ENCODE measurements at places on chromosomes 16 and 17.

GRCh38 chr16:77700846-77701245 lies 21.5 kb upstream of the NUDT7 start:
- DNase-seq, result no peak

DNA sequence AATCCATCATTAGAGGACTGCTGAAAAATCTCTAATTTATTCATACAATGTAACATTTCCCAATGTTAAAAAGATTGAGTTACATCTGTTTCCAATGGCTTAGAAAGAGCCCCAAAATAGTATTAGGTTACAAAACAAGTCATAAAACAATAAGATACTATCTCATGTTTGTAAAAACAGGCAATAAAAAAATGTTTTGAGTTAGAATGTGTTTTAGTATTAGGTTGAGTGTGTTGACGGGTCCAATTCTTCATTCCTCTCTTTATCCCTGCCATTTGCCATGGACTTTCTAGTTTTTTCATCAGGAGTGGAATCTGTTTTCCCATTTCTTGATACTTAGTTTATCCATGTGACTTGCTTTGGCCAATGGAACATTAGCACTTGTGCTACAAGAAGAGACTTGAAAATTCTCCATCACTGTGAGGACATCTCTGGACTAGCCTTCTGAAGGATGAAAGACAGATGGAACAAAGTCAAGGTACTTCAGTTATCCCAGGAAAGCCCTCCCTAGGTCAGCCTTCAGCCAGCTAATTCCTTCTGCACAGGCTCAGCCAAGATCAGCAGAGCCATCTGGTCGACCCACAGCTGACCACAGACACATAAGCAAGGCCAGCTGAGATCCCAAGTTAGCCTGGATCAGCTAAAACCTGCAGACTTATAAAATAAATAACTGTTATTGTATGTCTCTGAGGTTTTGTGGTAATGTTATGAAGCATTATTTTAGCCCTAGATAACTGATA lies 83.3 kb downstream of the HS3ST3A1 start:
- no peak for DNase-seq

- DNase-seq, result no peak
These were observed 19.3 kb downstream of the CNP start for GRCh38 chr17:41985919-41986318.

GRCh38 chr16:24062270-24062817 lies 193.8 kb upstream of the CACNG3 start:
- DNase-seq, result no peak

- DNase-seq, result no peak
These were observed 15.7 kb upstream of the MTSS2 start for GRCh38 chr16:70701596-70701995.

DNA sequence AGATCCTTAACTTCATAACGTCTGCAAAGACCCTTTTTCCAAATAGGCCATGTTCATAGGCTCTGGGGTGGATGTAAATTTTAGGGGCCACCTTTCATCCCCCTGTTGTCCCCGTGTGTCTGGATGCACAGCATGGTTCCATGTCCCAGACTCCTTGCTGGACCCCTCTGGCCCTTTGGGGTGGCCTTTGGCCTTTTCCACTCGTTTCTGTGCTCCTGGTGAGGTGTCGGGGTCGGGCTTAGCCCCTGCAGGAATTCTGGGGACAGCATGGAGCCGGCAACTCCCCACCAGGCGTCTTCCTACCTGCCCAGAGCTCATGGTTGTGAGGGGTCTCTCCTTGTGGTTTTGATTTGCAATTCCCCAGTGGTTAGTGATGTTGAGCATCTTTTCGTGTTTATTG lies 183.5 kb downstream of the SEC14L1 start:
- DNase-seq, result no peak

DNA sequence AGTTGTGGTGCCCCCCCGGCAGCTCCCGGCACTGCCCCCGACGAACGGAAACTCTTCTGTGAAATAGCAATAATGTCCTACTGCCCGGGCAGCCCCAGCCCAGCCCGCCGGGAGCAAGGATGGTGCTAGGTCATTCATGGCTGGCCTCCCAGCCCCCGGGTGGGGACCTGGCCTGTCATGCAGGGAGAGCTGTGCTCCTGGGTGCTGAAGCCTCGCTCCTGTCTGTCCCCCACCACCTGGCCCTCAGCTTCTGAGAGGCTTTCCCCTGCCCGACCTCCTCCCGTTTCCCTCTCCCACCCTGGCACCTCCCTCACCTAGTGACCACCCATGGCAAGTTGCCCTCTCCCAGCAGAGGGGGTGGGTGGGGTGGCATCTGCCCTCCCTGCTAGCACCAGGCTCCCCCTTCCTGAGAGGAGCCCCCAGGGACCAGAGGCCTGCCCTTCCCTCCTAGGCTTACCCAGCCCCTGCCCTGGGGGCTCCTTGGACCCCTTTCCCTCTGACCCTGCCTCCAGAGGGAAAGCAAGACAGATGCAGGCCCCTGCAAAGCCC lies 13.5 kb downstream of the PAM16 start:
- DNase-seq, result no peak

DNA sequence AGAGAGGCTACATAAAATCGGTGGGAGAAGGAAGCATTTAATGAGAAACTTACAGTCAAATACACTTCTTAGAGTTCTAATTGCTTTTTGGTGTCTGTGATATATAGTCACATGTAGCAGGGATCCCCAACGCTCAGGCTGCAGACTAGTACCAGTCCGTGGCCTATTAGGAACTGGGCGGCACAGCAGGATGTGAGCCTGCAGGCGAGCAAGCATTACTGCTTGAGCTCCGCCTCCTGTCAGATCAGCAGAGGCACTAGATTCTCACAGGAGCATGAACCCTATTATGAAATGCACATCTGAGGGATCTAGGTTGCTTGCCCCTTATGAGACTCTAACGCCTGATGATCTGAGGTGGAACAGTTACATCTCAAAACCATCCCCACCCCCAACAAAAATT lies 158.5 kb downstream of the TANC2 start:
- no peak for DNase-seq

GRCh38 chr17:78351449-78352006 lies 8.3 kb downstream of the SOCS3 start:
- peak; percentile 93 for DNase-seq

- no peak for DNase-seq
These were observed 6.1 kb downstream of the ZG16 start for GRCh38 chr16:29784157-29784556.

All from hepatocyte (in vitro differentiated cells).